BJ (cell line): ENCODE measurements at places on chromosomes 11 and 22. TPM values are rescaled to one million over a fixed set of nuclear protein-coding genes. Genes with fewer than 3 reads are reported as not detected.

- DNase-seq: no peak
These were observed 183.5 kb downstream of the KIRREL3 start for GRCh38 chr11:126817096-126817495.

- no peak for DNase-seq
These were observed 107.8 kb upstream of the CHORDC1 start for GRCh38 chr11:90330632-90331031.

DNA sequence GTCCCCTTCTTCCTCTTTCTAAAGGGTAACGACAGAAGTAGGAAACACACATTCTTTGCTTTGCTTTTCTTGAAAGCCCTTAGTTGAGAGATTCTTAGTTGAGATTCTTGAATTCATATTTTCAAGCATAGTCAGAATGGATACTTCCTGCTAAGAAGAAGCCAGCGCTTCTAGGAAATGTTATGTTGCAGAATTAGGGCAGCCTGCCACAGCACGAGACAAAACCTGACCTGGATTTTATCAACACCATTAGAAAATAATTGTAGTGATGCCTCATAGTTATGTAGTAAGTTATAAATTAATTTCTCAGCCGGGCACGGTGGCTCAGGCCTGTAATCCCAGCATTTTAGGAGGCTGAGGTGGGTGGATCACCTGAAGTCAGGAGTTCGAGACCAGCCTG is 37.9 kb upstream of the NUP160 start:
- no peak for DNase-seq

Gene RPS13
- 755 and 763 TPM in 2 replicates for polyA plus RNA-seq

GRCh38 chr11:61265357-61265756 is 24.4 kb downstream of the PGA5 start:
- no peak for DNase-seq

- no peak for DNase-seq
These were observed 14.1 kb upstream of the SYT8 start for GRCh38 chr11:1820463-1821325.

- no peak for DNase-seq
These were observed 673 bp downstream of the CDON start for GRCh38 chr11:126061707-126062678.

Gene GGTLC3
- polyA plus RNA-seq: not detected in 2 replicates

DNA sequence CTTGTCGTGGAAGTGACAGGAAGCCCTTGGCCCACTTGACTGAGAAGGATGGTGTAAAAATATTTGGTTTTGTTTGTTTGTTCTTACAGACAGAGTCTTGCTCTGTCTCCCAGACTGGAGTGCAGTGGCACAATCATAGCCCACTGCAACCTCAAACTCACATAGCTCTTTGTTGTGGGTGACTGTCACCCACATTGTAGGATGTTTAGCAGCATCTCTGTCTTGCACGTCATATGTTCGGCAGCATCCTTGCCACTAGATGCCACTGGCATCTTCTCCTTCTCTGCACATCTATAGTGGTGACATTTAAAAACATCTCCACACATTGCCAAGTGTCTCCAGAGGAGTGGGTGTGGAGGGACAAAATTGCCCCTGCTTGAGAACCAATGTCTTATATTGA is 56.8 kb downstream of the PRR5L start:
- no peak for DNase-seq
